ENCODE measurements at places on chromosomes 1 and 21. TPM values are rescaled to one million over a fixed set of nuclear protein-coding genes. Genes with fewer than 3 reads are reported as not detected.

S100A9 gene
- total RNA-seq: 26.5 TPM

GRCh38 chr1:65538086-65538485, 117.6 kb downstream of the LEPR start:
- no peak for DNase-seq

- DNase-seq: no peak
Measured at GRCh38 chr1:193086342-193086741, 18.9 kb downstream of the GLRX2 start.

- DNase-seq: no peak
Measured at GRCh38 chr1:1004780-1005697, 5.1 kb upstream of the HES4 start.

All from occipital lobe (tissue), 3 donors.